ENCODE measurements at places on chromosomes 2 and 18. TPM values are rescaled to one million over a fixed set of nuclear protein-coding genes. Genes with fewer than 3 reads are reported as not detected.
A peak's percentile ranks its signal among the peaks of the same experiment; 100 is the strongest.

The TPRKB gene
- total RNA-seq = 36.1 TPM

The GREB1 gene
- total RNA-seq = 0.54 TPM

The SLC4A5 gene
- 6.6 TPM for total RNA-seq

DNA sequence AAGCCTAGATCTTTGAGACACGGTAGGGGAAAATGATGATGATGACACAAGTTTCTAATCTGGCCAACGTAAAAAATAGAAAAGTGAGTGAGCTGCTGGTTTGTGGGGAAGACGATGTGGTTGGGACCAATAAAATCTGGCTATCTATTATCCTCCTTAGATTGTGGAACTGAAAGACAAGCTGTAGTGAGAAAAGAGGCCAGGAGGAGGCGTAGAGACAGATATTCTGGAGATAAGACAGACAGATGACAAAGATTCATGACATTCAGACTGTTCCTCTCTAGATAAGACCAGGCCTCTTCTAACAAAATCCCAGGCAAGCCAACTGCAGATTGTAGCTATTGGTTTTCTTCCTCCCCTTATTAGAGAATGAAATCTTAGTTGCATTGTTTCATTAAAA, 376.3 kb upstream of the UBE2E3 start:
- H3K4me1 ChIP-seq = no peaks in the 10 kb centered on the region
- H3K27ac ChIP-seq = no peak overlapping the region
- no peaks in the 10 kb centered on the region for H3K36me3 ChIP-seq
- no peaks in the 10 kb centered on the region for H3K27me3 ChIP-seq
- no peak overlapping the region for H3K4me3 ChIP-seq
- DNase-seq = no peak

DNA sequence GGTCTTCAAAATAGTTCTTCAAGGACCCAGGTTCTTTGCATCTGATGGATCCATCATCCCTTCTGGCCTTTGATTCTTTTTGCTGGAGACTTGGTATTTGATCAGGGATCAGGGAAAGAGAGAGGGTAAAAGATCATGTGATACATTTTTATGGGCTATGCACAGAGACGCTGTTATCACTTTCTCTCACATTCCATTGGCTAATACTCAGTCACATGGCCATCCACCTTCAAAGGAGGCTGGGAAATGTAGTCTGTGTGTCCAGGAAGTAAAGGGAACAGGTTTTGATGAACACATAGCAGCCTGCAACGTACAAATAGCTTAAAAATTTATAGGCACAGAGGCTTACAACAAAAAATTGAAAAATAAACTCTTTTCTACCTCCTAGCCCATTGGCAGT, 629.6 kb upstream of the FANCL start:
- H3K27me3 ChIP-seq = no peaks in the 10 kb centered on the region
- H3K4me1 ChIP-seq = peaks cover 1% of the 10 kb centered on the region
- no peak for DNase-seq
- H3K4me3 ChIP-seq = no peak overlapping the region

The HMSD gene
- total RNA-seq = not detected

The CYS1 gene
- total RNA-seq = 0.11 TPM

DNA sequence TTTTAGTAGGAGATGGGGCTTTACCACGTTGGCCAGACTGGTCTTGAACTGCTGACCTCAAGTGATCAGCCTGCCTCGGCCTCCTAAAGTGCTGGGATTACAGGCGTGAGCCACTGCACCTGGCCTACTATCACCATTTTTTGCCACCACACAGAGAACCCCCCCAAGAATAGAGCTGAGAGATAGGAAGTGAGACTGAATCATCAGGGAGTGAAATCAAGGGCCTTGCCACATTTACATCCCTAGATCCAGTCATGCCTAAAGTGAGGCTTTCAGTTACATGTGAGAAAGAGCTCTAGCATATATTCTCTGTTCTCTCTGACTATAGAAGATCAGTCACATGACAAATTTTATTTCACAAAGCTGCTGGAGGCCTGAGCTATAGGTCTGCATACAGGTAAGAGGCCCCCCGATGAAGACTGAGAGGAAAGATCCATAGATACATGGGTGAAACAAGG, 28.0 kb upstream of the KCMF1 start:
- peaks cover 12% of the 10 kb centered on the region for H3K36me3 ChIP-seq
- H3K27me3 ChIP-seq = no peaks in the 10 kb centered on the region
- H3K4me1 ChIP-seq = peaks cover 43% of the 10 kb centered on the region
- DNase-seq = no peak
- H3K27ac ChIP-seq = peak overlapping the region; percentile 9
- no peak overlapping the region for H3K4me3 ChIP-seq

GRCh38 chr2:233711312-233712008, 1.2 kb upstream of the UGT1A5 start:
- peak; percentile 77 for DNase-seq
- H3K27me3 ChIP-seq = peaks cover 35% of the 10 kb centered on the region
- H3K4me3 ChIP-seq = no peak overlapping the region
- H3K36me3 ChIP-seq = no peaks in the 10 kb centered on the region

The WBP1 gene
- 69.6 TPM for total RNA-seq

DNA sequence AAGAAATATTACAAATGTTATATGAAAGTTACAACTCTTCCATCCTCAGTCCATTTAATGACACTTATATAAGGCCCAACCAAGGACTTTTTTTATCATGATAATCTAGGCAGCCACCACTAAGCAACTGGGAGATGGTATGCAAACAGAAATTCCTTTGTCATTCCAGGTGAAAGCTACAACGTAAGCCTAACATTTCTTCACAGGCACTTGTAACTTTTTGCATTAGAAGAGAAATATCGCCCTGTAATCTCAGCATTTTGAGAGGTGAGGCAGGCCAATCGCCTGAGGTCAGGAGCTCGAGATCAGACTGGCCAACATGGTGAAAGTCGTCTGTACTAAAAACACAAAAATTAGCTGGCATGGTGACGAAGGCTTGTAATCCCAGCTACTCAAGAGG, 581.2 kb upstream of the SLC8A1 start:
- no peaks in the 10 kb centered on the region for H3K27me3 ChIP-seq
- H3K36me3 ChIP-seq = no peaks in the 10 kb centered on the region
- H3K4me3 ChIP-seq = no peak overlapping the region
- no peak overlapping the region for H3K27ac ChIP-seq
- no peaks in the 10 kb centered on the region for H3K4me1 ChIP-seq
- no peak for DNase-seq

The IL36RN gene
- total RNA-seq = not detected

- no peaks in the 10 kb centered on the region for H3K36me3 ChIP-seq
Measured at GRCh38 chr2:131543385-131543891, 15.8 kb downstream of the CCDC74A start.

DNA sequence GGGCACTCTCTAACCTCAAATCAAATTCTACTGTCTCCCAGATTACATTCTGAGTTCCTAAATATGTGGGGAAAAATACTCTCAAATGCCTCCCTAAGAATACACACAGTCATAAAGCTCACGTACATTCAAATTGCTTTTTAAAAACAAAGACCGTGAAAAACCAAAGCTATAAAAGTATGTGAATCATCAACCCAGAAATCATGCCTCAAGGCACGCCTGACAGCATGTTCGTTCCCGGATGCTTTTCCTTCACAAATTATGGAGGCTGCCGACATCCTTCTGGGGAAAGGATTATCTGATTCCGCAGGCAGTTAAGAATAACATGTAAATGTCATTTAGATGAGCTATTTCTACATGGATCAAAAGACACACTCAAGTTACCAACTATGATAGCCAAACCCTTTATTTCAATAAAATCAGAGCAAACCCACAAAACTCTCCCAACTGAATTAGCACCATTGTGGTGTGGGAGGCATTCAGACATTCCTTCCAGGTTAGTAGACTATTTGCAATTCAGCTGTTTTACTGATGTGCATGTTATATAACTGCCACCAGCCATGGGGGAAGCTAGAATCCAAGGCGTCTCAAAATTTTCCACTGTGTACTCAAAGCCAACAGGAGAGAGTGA, 398.2 kb upstream of the TRIB2 start:
- H3K4me3 ChIP-seq = no peak overlapping the region
- peaks cover 4% of the 10 kb centered on the region for H3K36me3 ChIP-seq
- H3K27me3 ChIP-seq = no peaks in the 10 kb centered on the region
- peaks cover 13% of the 10 kb centered on the region for H3K4me1 ChIP-seq

DNA sequence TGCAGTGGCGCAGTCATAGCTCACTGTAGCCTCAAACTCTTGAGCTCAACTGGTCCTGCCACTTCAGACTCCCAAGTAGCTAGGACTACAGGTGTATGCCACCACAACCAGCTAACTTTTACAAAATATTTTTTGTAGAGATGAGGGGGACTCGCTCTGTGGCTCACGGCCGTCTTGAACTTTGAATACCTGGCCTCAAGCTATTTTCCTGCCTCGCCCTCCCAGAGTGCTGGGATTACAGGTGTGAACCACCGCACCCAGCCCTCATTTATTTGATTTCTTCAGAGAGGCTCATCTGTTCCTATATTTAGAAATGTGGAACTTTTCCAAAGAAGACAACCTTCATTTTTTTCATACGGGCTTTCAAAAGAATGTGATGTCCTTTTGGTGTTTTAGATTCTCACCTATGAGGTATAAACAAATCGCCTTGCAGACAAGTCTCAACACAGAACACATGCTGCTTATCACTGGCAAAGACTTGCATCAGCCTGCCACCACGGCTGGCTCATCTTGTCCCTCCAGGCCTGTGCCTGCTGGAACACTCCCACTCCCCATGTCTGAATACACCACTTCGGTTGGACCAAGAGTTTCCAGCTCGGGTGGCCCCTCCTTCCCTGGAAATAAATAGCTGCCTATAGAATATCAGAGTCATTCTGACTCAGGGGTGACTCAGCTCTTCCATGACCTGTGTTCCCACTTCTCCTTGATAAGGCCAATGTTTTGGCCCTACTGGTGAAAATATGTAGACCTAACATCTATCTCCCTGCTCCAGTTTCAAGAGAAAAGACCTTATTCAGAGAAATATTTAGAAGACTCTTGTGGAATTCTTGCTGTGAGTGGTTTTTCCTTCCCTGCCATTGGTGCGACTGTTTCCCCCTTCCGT, 202.6 kb downstream of the TGIF1 start:
- H3K4me3 ChIP-seq = no peak overlapping the region
- H3K27ac ChIP-seq = peak overlapping the region; percentile 0
- DNase-seq = no peak
- H3K4me1 ChIP-seq = peaks cover 10% of the 10 kb centered on the region
- no peaks in the 10 kb centered on the region for H3K36me3 ChIP-seq

DNA sequence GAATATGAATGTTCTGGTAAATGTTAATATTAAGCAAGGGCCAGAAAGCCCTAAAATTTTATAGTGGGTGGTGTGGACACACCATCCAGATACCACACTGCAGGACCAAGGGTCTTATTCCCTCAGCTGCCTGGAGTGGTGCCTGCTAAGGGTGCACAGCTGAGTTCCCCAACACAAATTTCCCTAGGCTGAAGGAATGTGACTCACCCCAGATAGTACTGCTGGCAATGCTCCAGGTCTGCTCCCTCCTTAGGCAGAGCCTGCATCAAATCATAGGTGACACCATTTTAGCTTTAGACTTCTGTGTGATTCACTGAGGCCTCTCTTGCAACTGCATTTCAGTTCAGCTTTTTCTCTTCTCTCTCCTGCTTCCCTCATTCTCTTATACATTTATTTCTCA, 321.1 kb downstream of the SATB2 start:
- H3K4me1 ChIP-seq = no peaks in the 10 kb centered on the region
- H3K36me3 ChIP-seq = no peaks in the 10 kb centered on the region
- no peak for DNase-seq
- no peaks in the 10 kb centered on the region for H3K27me3 ChIP-seq
- H3K4me3 ChIP-seq = no peak overlapping the region
- H3K27ac ChIP-seq = no peak overlapping the region

The C2orf92 gene
- 6.9 TPM for total RNA-seq

DNA sequence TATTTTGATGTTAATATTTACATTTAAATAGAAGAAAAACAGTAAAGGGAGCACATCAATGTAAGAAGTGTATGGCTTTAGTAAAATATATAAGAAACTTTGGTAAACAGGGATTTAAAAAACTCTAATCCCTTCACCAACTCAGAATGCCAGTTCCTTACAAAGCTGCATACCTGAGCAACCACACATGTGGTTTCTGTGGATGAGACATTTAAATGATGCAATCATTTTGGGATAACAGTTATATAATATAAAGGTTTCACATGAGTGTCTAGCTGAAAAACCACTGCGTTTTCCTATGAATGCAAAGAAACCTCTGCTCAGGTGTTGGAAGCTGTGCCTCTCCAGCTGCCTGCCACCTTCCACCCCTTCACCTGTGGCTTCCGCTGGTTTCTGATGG, 209.1 kb upstream of the REV1 start:
- no peak overlapping the region for H3K4me3 ChIP-seq
- no peaks in the 10 kb centered on the region for H3K36me3 ChIP-seq
- peaks cover 35% of the 10 kb centered on the region for H3K27me3 ChIP-seq
- H3K4me1 ChIP-seq = no peaks in the 10 kb centered on the region

DNA sequence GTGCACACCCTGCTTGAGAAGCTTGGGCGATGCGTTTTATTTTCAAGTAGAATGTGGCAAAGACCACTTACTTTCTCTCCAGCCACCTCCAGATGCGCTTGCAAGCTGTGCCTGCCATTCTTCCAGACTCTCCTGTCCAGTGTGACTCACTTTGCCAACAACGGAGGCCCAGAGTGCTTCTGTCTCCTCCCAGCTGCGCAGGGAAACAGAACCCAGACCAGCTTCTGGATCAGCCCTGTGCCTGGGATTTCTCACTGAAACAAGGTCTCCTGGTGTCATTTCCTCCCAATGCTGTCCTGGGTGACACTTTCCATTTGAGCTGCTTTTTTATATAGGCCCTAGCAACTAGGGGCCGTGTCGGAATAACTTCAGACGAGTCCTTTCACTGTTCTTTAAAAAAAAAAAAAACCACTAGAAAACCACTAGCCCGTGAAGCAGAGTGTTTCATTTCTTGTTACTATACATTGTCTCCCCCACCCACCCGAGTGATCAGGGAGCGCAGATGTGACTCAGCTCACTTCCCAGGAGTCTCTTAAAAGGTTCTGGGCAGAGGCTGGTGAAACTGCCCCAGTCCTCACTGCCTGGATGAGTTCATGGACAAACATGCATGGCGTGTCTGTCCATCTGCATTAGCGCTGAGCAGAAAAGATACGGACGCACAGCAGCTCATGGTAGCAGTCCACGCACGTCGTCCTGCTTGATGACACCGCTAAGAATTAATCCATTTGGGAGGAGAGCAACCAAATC, 25.3 kb upstream of the RPL31 start:
- DNase-seq = no peak
- H3K4me3 ChIP-seq = no peak overlapping the region
- H3K27me3 ChIP-seq = no peaks in the 10 kb centered on the region
- H3K4me1 ChIP-seq = peaks cover 3% of the 10 kb centered on the region

- H3K4me3 ChIP-seq = no peak overlapping the region
- H3K36me3 ChIP-seq = no peaks in the 10 kb centered on the region
- no peak overlapping the region for H3K27ac ChIP-seq
- H3K4me1 ChIP-seq = no peaks in the 10 kb centered on the region
- H3K27me3 ChIP-seq = no peaks in the 10 kb centered on the region
- DNase-seq = no peak
Measured at GRCh38 chr2:5749347-5749746, 57.2 kb downstream of the SOX11 start.

GRCh38 chr2:197042739-197043196, 116.3 kb upstream of the PGAP1 start:
- H3K27ac ChIP-seq = no peak overlapping the region
- no peak overlapping the region for H3K4me3 ChIP-seq
- DNase-seq = no peak
